ENCODE measurements at places on chromosomes 11 and 22.

DNA sequence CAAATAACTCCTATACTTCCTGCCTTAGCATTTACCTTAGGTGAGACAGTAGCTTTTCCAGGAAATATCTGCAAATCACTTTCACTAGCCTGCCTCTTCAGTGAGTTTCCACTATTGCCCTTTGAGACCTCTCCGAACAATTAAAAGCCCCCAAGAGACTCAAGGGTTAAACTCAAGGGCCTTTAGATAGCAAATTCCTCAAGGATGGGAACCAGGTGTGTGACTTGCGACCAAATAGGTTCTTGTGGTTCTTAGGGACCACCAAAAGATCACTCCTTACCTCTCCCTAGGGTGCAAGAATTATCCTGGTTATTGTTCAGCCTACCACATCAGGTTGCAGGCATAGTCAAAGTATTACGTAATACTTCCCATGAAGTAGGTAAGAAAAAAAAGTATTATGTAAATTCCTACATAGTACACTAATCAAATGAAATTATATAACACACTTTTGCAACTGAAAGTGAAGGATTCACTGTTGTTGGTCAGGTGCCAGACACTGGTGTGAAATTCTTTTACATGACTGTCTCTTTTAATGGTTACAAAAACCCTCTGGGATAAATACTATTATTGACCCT lies 1.4 kb upstream of the RDX start:
- DNase-seq, result no peak
- peaks cover 46% of the 10 kb centered on the region for H3K4me1 ChIP-seq
- no peak overlapping the region for H3K4me3 ChIP-seq
- peaks cover 22% of the 10 kb centered on the region for H3K36me3 ChIP-seq
- no peaks in the 10 kb centered on the region for H3K27me3 ChIP-seq

- no peaks in the 10 kb centered on the region for H3K36me3 ChIP-seq
- peaks cover 50% of the 10 kb centered on the region for H3K27me3 ChIP-seq
- no peaks in the 10 kb centered on the region for H3K4me1 ChIP-seq
- DNase-seq, result no peak
- H3K27ac ChIP-seq, result no peak overlapping the region
These were observed 521.6 kb downstream of the BRD1 start for GRCh38 chr22:49305966-49306631.

DNA sequence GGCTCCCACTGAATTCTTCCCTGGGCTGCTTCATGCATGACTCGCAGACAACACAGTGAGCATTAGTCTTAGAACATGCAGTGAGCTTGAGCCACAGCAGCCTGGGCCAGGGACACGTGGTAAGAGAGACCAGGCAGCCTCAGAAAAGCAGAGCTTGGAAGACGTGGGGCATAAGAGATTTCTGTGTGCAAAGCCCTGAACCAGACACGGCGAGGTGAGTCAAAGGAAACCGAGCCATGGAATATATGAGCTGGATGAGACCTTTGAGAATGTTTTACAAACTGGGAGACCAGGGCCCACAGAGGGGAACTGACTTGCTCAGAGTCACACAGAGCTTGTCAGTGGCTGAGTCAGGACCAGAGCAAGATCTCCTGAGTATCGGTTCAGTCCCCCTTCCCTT lies 8.5 kb upstream of the FXYD6 start:
- peaks cover 7% of the 10 kb centered on the region for H3K27me3 ChIP-seq
- peaks cover 2% of the 10 kb centered on the region for H3K4me1 ChIP-seq
- DNase-seq, result no peak

DNA sequence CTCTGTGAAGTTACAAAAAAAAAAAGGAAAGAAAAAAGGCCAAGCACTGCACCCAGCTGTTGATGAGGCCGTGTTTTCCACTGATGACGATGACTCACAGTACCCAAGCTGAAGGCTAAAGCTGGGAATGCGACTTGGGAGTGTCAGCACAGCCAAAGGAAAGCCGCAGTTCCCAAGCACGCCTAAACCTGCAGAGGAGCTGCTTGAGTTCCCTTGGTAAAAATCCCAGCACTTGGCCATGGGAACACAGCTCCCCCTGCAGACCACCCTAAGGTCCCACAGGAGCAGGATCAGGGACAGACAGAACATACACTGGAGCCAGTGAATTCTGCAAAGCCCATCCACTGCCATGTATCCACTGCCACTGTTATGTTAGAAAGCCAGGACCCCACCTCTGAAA lies 39.9 kb downstream of the SERGEF start:
- H3K27ac ChIP-seq, result no peak overlapping the region
- H3K36me3 ChIP-seq, result peaks cover 85% of the 10 kb centered on the region
- no peaks in the 10 kb centered on the region for H3K4me1 ChIP-seq
- H3K4me3 ChIP-seq, result no peak overlapping the region
- H3K27me3 ChIP-seq, result no peaks in the 10 kb centered on the region

- H3K36me3 ChIP-seq, result no peaks in the 10 kb centered on the region
- H3K27ac ChIP-seq, result no peak overlapping the region
- no peaks in the 10 kb centered on the region for H3K27me3 ChIP-seq
- no peak overlapping the region for H3K4me3 ChIP-seq
- DNase-seq, result no peak
These were observed 78.9 kb downstream of the C11orf58 start for GRCh38 chr11:16817351-16817750.

DNA sequence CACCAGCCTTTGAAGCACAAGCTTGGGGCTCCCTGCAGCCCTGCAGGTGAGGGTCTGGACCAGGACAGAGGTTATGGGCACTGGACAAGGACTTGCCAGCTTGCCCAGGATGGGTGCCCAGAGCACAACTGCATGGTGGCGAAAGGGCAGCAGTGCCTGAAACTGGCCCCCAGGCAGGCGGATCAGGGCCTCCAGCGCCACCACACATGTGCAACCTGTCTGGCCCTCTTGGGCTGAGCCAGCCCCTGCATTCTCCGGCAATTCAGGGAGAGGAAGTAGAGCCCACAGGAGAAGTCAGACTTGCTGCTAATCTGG lies 18.8 kb downstream of the MB start:
- H3K27ac ChIP-seq, result no peak overlapping the region
- peaks cover 2% of the 10 kb centered on the region for H3K4me1 ChIP-seq
- no peaks in the 10 kb centered on the region for H3K27me3 ChIP-seq

DNA sequence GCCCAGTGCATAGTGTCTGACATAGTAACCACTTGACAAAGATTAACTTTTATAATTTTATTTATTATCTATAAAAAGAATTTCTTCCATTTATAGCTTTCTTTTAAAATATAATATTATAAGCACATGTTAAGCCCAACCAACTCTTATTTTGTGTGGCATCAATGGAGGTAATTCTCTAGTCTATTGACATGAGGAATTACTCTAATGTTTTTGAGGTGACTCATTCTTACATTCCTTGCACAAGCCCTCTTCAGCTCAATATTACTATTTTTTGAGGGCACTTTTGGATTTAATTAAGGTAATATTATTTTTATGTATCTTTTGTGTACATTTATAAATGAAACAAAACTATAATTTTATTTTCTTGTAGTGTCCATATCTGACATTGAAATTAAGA lies 59.6 kb downstream of the AASDHPPT start:
- DNase-seq, result no peak
- H3K4me1 ChIP-seq, result no peaks in the 10 kb centered on the region
- no peaks in the 10 kb centered on the region for H3K36me3 ChIP-seq
- H3K4me3 ChIP-seq, result no peak overlapping the region
- H3K27me3 ChIP-seq, result peaks cover 17% of the 10 kb centered on the region

- DNase-seq, result no peak
- no peaks in the 10 kb centered on the region for H3K27me3 ChIP-seq
- no peak within 1 kb of the TSS for H3K27ac ChIP-seq
- H3K36me3 ChIP-seq, result no peaks in the 10 kb centered on the region
These were observed at the start of gene BBOX1 for GRCh38 chr11:27040302-27041115. BBOX1 (plus strand) TSS chr11:27040815; CDS start chr11:27055431, 14,616 bp downstream.

GRCh38 chr11:75435571-75435925 lies 2.5 kb upstream of the KLHL35 start:
- no peak overlapping the region for H3K27ac ChIP-seq
- H3K36me3 ChIP-seq, result peaks cover 6% of the 10 kb centered on the region
- H3K4me3 ChIP-seq, result no peak overlapping the region
- peaks cover 6% of the 10 kb centered on the region for H3K4me1 ChIP-seq
- DNase-seq, result no peak
- H3K27me3 ChIP-seq, result peaks cover 34% of the 10 kb centered on the region

GRCh38 chr11:79335681-79336080 lies 105.1 kb downstream of the TENM4 start:
- H3K27ac ChIP-seq, result no peak overlapping the region
- no peak overlapping the region for H3K4me3 ChIP-seq
- no peaks in the 10 kb centered on the region for H3K4me1 ChIP-seq
- no peak for DNase-seq

DNA sequence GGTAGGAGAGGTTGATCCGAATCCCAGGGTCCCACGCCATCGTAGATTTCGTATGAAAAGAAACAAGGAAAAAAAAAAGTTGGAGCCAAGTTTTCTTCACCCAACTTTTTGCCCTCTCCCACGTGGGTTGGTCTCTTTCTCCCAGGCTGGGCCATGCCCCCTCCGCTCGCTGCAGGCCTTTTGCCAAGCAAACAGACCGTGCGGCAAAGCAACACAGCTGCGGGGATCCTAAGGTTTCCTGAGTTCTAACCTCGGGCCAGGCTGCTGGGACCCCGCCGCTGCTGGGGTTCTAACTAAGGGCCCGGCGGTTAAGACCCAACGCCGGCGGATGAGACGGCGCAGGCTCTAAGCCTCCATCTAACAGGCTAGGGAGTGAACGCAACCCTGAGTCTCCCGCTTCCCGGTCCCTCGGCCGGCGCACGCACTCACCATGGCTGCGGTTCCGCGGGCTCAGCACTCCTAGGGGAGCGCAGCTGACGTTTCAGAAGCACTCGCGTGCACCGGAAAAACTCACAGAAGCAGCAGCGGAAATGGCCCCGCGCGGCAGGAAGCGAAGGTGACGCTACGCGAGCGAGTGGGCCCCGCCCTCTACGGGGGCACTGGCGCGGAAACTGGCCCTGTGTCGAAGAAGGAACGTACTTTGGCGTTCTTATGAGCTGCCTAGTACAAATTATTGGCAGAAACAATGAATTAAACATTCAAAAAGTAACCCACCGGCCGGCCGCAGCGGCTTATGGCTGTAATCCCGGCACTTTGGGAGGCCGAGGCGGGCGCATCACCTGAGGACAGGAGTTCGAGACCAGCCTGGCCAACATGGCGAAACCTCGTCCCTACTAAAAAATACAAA lies at the start of gene SNU13:
Gene SNU13 (minus strand): TSS at position 503 of the 847 bp plus-strand sequence. CDS start 71 bp downstream, at position 432.
- H3K36me3 ChIP-seq, result peaks cover 33% of the 10 kb centered on the region
- peaks cover 35% of the 10 kb centered on the region for H3K4me1 ChIP-seq
- no peaks in the 10 kb centered on the region for H3K27me3 ChIP-seq
- peak; percentile 93 for DNase-seq
- peak within 1 kb of the TSS; percentile 95 for H3K4me3 ChIP-seq
- peak within 1 kb of the TSS; percentile 98 for H3K27ac ChIP-seq

DNA sequence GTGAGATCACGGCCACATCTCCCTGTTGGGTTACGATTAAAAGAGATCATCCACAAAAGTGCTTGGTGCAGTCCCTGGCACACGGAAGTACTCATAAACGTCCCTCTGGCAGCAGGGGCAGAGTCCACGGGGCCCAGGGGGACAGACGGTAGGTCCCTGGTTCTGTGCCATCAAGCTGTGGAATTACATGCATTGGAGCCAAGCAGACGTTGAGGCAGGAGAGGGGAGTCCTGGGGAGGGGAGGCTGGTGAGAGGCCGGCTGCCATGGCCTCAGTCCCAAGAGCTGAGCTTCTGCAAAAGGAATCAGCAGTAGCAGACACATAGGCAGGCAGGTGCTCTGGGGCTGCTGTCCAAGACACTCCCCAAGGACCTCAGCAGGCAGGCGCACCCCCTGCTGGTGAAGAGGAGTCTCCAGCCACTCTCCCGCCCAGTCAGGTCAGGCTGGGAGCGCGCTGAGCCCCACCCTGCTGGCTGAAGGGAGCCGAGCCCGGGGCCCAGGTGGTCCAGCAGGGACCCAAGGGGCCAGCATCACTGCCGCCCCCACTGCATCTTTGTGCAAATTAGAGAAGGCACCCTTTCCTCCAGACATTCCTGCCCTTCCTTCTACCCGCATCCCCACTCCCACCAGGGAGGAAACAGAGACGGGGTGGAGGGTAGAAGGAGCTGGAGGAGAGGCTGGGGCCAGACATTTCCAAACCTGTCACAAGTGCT lies 7.6 kb upstream of the KCTD17 start:
- no peaks in the 10 kb centered on the region for H3K36me3 ChIP-seq
- peak; percentile 58 for DNase-seq
- no peaks in the 10 kb centered on the region for H3K27me3 ChIP-seq

- H3K27ac ChIP-seq, result peak overlapping the region; percentile 42
- DNase-seq, result no peak
- H3K36me3 ChIP-seq, result peaks cover 13% of the 10 kb centered on the region
- H3K4me1 ChIP-seq, result peaks cover 46% of the 10 kb centered on the region
- no peaks in the 10 kb centered on the region for H3K27me3 ChIP-seq
These were observed 125.8 kb downstream of the DDX10 start for GRCh38 chr11:108790501-108791299.

DNA sequence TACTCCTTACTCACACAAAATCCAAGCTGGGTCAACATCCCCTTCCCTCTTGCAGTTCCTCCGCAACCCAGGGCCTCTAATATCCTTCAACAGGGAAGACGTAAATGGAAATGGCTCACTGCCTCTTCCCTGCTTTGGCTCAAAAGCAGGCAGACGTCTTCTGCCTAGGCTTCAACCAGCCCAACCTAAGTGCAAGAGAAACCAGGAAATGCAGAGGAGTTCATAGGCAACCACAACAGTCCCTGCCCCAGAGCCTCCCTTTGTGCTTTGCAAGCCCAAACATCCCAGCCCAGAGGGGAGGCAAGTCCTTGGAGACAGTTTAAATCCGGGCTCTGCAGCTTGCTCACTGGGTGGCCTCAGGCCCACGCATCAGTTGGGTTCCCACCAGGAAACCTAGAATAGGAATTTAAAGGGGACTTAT lies 33.3 kb downstream of the CD6 start:
- H3K27me3 ChIP-seq, result no peaks in the 10 kb centered on the region
- peak overlapping the region; percentile 78 for H3K4me3 ChIP-seq
- peaks cover 92% of the 10 kb centered on the region for H3K4me1 ChIP-seq
- DNase-seq, result no peak
- peak overlapping the region; percentile 97 for H3K27ac ChIP-seq

- no peak overlapping the region for H3K4me3 ChIP-seq
- H3K27me3 ChIP-seq, result no peaks in the 10 kb centered on the region
- no peak overlapping the region for H3K27ac ChIP-seq
- DNase-seq, result no peak
- H3K36me3 ChIP-seq, result no peaks in the 10 kb centered on the region
- H3K4me1 ChIP-seq, result no peaks in the 10 kb centered on the region
These were observed 418.5 kb upstream of the SYN3 start for GRCh38 chr22:33476716-33477115.

- H3K27me3 ChIP-seq, result peaks cover 8% of the 10 kb centered on the region
- H3K36me3 ChIP-seq, result no peaks in the 10 kb centered on the region
- no peaks in the 10 kb centered on the region for H3K4me1 ChIP-seq
These were observed 122.3 kb downstream of the MSANTD4 start for GRCh38 chr11:105899772-105900171.

GRCh38 chr22:17586831-17587440 lies 23.6 kb downstream of the SLC25A18 start:
- DNase-seq, result no peak
- no peak overlapping the region for H3K4me3 ChIP-seq
- H3K27me3 ChIP-seq, result no peaks in the 10 kb centered on the region
- H3K27ac ChIP-seq, result no peak overlapping the region
- no peaks in the 10 kb centered on the region for H3K4me1 ChIP-seq
